Naive B cell (primary cell): ENCODE measurements at places on chromosomes 1 and 21.

DNA sequence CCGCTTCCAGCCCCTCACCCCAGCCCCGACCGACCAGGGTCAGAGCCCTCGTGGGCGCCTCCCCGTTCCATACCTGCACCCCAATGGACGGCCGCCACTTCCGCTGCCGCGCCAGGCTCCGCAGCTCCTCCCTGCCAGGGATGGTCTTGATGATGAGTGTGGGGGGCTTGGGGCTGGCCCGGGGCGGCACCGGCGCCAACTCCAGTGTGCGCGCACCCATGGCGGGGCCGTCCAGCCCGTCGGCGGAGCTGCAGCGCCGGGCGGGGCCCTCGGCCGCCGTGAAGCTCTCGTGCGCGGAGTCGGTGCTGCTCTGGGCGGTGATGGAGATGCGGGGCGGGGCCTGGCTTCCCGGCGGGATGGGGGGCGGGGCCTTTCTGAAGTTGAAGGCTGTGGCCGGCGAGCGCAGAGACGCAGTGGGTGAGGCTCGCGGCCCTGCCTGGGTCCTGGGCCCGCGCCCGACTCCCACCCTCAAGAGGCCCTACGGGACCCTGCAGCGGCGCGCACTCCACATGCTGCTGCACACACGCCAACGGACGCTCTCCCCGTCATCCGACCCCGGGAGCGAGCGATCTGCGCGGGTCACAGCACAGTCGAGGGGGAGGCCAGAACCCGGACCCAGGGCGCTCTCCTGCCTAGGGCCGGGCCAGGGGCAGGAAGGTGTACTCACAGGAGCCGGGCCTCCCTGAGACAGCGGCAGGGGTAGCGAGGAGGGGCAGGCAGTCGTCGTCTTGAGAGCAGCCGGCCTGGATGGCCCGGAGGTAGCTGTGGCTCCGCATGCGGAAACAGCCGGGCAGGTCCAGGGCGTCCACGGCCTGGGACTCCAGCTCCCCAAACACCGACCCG, 26.1 kb upstream of the SMIM12 start:
- DNase-seq = no peak

DNA sequence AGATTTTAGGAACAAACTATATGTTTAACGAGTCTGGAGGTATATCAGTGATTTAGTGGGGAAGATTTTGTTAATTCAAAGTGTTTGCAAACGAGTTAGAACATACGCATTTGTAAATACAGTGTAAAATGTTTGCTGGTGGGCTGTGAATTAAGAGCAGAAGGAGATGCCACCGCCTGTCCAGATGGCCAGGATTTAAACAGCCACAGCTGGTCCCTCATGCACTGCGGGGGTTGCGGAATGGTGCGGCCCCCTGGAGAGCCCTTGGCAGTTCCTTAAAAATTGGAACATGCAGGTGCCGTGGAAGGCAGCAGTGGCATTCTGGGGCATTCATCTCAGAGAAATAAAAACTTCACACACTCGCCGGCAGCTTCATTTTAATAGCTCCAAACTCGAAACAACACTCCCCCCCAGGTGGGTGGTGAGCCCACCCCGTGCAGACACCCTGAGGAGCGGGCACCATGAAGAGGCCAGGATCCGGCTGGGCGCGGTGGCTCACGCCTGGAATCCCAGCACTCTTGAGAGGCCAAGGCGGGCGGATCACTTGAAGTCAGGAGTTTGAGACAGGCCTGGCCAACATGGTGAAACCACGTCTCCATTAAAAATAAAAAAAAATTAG, 3.5 kb upstream of the C1orf159 start:
- no peak for DNase-seq

- DNase-seq = no peak
Measured at GRCh38 chr1:89659322-89660081, 26.6 kb downstream of the LRRC8C start.

DNA sequence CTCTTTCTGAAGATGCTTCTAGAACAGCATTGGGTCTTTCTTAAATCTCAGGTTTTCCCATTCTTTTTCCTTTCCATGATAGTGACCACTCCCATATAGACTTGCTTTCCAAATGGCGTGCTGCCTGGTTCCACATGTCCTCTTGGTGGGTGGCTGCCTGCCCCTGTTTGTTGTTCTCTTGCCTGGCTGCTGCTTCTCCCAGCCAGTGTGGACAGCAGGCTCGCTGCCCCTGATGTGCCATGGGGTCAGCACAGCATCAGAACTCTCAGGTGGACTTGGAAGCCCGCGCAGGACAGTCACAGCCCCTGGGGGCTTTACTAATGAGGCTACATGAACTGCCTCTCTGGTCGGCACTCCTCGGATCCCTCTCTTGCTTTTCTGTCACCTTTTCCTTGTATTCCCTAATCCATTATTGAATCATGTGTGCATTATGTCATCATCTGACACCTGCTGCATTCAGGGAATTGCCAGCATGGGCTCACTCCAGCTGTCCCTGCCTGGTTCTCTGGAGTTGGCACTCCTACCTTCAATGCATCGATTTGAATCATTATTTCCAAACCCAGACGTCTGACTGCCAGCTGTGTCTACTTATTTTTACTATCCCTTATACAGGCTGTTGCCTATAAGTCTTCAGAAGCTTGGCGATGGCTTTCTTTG, 100.5 kb upstream of the COA6 start:
- DNase-seq = no peak

DNA sequence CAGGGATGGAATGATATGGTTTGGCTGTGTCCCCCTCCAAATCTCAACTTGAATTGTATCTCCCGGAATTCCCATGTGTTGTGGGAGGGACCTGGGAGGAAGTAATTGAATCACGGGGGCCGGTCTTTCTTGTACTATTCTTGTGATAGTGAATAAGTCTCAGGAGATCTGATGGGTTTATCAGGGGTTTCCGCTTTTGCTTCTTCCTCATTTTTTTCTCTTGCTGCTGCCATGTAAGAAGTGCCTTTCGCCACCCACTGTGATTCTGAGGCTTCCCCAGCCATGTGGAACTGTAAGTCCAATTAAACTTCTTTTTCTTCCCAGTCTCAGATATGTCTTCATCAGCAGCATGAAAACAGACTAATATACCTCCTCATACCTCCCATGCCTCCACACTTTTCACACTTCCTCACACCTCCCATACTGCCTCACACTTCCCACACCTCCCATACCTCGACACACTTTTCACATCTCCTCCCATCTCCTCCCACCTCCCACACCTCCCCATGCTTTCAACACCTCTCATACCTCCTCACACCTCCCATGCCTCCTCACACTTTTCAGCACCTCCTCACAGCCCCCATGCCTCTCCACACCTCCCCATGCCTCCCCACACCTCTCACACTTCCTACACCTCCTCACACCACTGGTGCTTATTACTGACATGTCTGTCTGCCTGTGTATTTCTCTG, 21.3 kb downstream of the GPR137B start:
- peak; percentile 20 for DNase-seq

DNA sequence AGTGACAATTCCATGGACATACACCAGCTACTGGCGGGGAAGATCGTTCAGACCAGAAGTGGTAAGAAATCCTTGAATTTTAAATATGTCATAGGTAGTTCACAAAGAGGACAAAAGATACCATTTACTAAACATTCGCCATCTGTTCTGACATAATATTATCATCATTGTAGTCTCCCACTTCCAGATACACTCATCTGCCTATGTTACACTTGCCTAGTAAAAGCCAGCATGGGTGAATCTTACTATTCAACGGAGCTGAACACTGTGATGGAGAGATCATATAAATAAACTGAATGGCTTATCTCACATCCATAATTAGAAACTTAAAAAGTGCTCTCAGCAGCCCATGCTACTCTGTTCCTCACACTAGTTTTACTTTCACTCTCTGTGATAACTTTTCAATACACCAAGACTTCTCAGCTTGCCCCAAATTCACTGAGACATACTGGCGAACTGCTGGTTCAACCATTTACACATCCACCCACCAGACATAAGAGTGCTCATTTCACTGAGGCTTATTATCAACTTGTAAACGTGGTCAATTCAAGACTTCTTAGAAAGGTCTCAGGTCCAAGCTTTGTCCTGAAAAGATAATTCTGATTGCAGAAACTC, 463 bp upstream of the PRRC2C start:
- no peak for DNase-seq

DNA sequence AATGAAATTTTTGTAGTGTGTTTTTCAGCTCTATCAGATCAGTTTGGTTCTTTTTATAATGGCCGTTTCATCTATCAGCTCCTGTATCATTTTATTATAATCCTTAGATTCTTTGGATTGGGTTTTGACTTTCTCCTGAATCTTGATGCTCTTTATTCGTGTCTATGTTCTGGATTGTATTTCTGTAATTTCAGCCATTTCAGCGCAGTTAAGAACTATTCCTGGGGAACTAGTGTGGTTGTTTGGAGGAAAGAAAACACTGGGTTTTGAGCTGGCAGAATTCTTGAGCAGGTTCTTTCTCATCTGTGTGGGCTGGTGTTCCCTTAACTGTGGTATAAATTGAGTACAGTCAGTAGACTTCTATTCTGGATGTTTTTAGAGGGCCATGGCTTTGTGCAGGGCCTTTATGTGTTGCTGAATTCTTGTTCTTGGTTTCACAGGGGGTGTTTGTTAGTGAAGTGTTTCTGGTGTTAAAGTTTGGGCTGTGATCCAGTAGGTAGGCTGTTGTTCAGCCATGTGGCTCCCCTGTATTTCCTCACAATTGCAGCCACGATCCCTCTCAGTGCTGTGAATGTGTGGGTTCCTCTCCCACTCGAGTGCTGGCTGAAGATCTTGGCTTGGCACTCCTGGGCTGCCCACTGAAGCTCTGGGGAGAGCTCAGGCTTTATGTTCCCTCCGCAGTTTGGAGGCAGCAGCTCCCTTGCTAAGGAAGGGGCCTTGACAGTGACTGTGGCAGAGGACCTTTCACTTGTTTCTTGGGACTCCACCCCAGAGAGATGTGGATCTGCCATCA, 56.0 kb upstream of the CCDC190 start:
- no peak for DNase-seq

- DNase-seq = no peak
Measured at GRCh38 chr1:70112838-70113237, 92.5 kb downstream of the LRRC40 start.

DNA sequence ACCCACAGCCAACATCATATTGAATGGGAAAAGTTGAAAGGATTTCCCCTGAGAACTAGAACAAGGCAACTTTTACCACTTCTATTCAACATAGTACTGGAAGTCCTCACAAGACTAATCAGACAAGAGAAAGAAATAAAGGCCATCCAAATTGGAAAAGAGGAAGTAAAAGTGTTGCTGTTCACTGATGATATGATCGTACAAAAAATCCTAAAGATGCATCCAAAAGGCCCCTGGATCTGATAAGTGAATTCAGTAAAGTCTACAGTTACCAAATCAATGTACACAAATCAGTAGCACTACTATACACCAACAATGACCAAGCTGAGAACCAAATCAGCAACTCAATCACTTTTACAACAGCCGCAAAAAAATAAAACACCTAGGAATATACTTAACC, 28.3 kb downstream of the RAB3GAP2 start:
- peak; percentile 1 for DNase-seq

DNA sequence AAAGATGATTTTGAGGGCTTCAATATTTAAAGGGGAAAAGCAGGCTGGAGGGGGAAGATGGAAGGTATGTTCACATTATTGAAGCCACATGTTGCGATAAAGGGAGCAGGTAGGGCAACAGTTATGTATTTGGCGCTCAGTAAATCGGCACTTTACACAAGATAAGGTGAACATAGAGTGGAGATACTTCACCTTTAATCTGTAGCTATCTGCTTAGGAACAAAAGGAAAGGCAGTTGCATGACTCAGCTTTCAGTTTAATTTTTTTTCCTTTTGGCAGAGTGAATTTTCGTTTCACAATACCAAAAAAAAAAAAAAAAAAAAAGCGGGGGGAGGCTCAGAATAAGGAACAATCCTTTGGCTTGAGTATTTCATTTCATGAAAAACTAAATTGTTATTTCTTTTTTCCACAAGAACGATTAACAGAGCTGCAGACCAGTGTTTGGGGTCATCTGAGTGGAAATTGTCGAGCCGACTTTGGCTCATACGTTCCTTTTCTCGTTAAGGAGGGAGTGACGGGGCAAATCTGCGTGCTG, 1.1 kb upstream of the COQ8A start:
- DNase-seq = no peak

DNA sequence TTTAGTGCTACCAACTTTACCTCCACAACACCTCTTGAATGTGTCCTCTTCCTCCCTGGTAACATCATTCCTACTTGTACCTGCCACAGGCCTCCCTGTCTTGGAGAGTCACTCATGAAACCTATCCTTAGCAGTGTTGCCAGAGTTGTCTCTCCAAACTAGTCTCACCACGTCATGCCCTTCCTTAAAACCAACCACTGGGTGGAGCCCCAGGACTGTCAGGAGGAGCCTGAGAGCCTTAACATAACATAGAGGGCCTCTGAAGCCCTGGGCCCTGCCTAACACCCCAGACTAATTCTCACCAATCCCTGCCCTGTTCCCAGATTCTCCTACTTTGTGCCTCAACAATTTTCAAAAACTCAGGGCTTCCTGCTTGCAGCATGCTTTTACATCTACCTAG, 65.3 kb downstream of the ZNF697 start:
- no peak for DNase-seq

DNA sequence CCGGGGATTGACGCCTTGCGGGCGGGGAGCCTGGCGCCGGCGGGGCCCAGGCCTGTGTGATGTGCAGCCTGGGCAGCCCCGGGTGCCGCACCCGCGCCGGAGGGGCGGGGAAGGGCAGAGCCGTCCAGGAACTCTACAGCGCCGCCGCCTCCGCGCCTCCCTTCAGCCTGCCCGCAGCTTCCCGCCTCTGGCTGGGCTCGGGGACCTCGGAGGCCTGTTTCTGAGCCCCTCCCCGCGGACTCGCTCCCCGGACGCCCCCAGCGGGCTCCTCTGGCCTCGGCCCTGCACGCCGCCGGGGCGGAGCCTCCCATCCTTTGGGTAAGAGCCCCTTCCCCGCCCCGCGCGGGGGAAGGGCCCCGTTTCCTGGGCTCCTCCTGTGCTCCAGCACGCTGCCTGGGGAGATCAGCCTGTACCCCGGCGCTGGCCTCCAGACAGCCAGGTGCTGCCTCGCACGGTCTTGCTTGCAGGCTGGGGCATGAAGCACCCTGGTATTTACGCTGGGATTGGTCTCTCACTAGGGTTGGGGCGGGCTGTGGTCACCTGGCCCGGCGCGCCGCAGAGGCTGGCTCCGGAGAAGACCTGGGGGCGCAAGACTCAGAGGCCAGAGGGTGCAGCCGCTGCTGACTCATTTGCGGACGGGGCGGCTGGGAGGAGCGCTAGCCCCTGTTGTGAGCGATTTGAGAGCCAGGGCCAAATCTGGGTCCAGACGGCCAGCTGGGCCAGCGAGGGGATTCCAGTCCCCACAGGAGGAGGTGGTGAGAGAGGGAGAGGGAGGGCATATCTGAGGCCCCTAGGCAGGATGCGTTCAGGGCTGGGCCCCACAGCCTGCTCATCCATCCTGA, 5.7 kb upstream of the ACOT11 start:
- peak; percentile 15 for DNase-seq

DNA sequence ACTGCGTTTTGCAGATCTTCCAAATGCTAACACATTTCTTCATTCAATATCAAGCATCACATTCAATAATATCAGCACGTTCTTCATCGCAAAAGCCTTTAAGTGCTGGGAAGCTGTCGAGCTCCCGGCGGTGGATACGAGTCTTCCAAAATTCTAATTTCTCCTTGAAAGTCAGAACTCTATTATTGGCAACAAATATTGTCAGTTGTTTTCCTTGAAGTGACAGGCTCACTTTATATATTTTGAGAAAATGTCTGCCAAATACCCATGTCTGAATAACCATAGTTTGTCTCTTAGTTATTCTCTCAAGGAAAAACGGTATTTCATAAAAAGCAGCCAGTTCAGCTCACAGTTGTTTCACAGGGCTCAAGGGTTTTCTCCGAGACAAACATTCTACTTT, 226.2 kb upstream of the C1orf174 start:
- DNase-seq = no peak

GRCh38 chr1:209901211-209901610, 36.8 kb upstream of the SYT14 start:
- no peak for DNase-seq
